Neural progenitor cell (in vitro differentiated cells): ENCODE measurements at places on chromosomes 11 and 22. TPM values are rescaled to one million over a fixed set of nuclear protein-coding genes. Genes with fewer than 3 reads are reported as not detected.
A peak's percentile ranks its signal among the peaks of the same experiment; 100 is the strongest.

- no peak overlapping the region for H3K27ac ChIP-seq
- DNase-seq: no peak
- no peak overlapping the region for H3K4me3 ChIP-seq
- H3K4me1 ChIP-seq: no peaks in the 10 kb centered on the region
Observed at GRCh38 chr11:71426413-71426812, 21.8 kb downstream of the DHCR7 start.

GRCh38 chr22:23700706-23701105 lies 9.9 kb downstream of the RGL4 start:
- DNase-seq: no peak
- H3K27ac ChIP-seq: no peak overlapping the region
- no peak overlapping the region for H3K4me3 ChIP-seq
- H3K36me3 ChIP-seq: no peaks in the 10 kb centered on the region
- H3K27me3 ChIP-seq: no peaks in the 10 kb centered on the region
- no peaks in the 10 kb centered on the region for H3K4me1 ChIP-seq

DNA sequence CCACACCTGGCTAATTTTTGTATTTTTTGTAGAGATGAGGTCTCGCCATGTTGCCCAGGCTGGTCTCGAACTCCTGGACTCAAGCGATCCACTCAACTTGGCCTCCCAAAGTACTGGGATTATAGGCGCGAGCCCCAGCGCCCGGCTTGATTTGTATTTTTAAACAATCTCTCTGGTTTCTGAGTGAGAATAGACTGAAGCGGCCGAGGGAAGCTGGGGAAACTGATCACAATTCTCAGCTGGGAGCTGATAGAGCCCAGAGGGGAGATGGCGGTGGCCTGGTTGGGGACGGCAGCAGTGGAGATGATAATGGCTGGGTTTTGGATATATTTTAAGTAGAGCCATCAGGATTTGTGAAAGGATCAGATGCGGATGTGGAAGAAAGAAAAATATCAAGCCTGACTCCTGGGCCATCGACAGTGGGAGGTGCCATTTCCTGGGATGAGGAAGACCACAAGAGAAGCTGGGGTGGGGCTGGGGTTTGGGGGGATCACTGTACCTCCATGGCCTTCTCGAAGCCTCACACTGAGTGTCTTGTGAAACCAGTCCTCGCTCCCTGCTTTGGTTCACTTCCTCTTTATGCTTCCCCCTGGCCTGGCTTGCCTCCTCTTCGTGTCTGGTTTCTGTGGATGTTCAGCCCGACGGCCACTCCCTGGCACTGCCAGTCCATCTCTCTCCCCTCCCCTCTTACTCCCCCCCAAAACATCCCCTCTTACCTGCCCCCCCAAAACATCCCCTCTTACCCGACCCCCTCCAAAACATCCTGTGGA lies 51.9 kb downstream of the IGLL1 start:
- no peak overlapping the region for H3K4me3 ChIP-seq
- H3K36me3 ChIP-seq: no peaks in the 10 kb centered on the region
- H3K4me1 ChIP-seq: peaks cover 7% of the 10 kb centered on the region
- H3K27me3 ChIP-seq: no peaks in the 10 kb centered on the region
- H3K27ac ChIP-seq: no peak overlapping the region
- DNase-seq: no peak

DNA sequence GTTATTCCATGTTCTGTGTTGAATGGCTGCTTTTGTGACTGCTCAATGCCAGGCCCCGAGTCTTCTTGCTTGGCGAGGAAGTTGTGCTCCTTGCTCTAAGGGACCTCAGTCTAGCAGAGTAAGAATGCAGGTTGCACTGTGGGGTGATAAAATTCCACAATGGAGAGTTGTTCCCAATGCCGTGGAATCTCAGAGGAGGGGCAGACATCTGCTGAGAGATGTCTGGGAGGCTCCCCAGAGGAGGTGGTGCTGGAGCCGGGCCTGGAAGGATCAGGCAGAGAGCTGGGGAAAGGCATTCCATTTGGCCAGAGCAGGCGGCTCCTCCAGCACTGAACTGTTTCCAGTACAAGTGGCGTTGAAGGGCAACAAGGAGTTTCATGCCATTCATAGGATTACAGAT lies 55.2 kb downstream of the ST3GAL4 start:
- H3K27me3 ChIP-seq: no peaks in the 10 kb centered on the region
- DNase-seq: no peak
- H3K4me1 ChIP-seq: no peaks in the 10 kb centered on the region

The UPK3A gene
- 0.50 TPM in 1 of 2 replicates, not detected in the other for total RNA-seq

GRCh38 chr11:8081591-8082250 lies 710 bp downstream of the TUB start:
- H3K27ac ChIP-seq: no peak overlapping the region
- peak overlapping the region; percentile 66 for H3K4me3 ChIP-seq
- DNase-seq: peak; percentile 37

The MB gene
- 0.53 TPM in 1 of 2 replicates, not detected in the other for total RNA-seq

DNA sequence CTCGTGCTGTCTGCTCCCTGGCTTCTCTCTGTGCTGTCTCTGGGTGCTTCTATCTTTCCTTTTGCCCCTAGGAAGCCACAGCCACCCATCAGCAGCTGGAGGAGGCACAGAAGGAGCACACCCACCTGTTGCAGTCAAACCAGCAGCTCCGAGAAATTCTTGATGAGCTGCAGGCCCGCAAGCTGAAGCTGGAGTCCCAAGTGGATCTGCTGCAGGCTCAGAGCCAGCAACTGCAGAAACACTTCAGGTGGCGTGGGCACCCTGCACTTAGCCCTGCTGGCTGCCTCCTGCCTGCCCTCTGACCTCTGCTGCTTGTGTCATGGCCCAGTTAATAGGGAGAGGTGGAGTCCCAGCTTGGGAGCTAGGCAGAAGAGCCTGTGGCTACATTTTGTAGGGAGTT lies 67.8 kb downstream of the CEP164 start:
- H3K27me3 ChIP-seq: no peaks in the 10 kb centered on the region
- H3K4me3 ChIP-seq: no peak overlapping the region
- no peaks in the 10 kb centered on the region for H3K36me3 ChIP-seq
- no peaks in the 10 kb centered on the region for H3K4me1 ChIP-seq
- H3K27ac ChIP-seq: no peak overlapping the region
- no peak for DNase-seq

GRCh38 chr22:48754611-48755058 lies 1073.0 kb downstream of the BRD1 start:
- H3K4me3 ChIP-seq: no peak overlapping the region
- DNase-seq: no peak

The CCDC87 gene
- 0.22 and 1.2 TPM in 2 replicates for total RNA-seq

DNA sequence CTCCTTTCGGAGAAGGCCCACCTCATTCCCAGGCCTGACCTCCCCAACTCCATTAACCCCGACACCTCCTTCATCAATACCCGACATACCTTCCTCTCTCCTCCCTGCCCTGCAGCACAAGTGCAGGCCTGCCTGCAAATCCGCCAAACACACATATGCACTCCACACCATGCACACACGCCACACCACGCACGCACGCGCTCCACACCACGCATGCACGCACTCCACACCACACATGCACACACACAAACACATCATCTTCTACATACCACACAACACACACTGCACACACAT lies 629.6 kb downstream of the TBC1D22A start:
- H3K27ac ChIP-seq: no peak overlapping the region
- no peaks in the 10 kb centered on the region for H3K36me3 ChIP-seq
- DNase-seq: no peak
- no peaks in the 10 kb centered on the region for H3K27me3 ChIP-seq
- H3K4me1 ChIP-seq: no peaks in the 10 kb centered on the region

The PKP3 gene
- total RNA-seq: 6.5 and 8.5 TPM in 2 replicates

DNA sequence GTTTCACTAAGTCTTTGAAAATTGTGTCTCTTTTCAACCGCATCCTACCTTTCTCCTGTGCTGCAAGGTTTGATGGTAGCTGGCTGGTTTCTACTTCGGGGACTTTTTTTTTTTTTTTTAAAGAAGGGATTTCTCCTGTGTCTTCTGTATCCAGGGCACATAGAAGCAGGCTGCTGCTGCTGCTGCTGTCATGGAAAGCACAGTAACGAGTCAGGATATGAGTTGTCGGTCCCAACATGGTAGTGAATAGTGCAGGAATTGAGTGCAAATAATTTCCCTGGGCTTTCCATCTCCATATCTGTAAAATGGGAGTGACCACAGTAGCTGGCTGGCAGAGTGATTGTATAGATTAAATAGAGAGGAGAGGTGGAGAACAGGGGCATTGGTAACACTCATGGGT lies 118.3 kb upstream of the NAV2 start:
- H3K4me3 ChIP-seq: no peak overlapping the region
- no peak for DNase-seq
- peaks cover 5% of the 10 kb centered on the region for H3K4me1 ChIP-seq
- H3K36me3 ChIP-seq: no peaks in the 10 kb centered on the region
- H3K27me3 ChIP-seq: no peaks in the 10 kb centered on the region
- no peak overlapping the region for H3K27ac ChIP-seq

- no peak overlapping the region for H3K27ac ChIP-seq
- H3K36me3 ChIP-seq: no peaks in the 10 kb centered on the region
- no peaks in the 10 kb centered on the region for H3K4me1 ChIP-seq
- DNase-seq: no peak
Observed at GRCh38 chr11:70298243-70298915, 27.9 kb downstream of the PPFIA1 start.

GRCh38 chr22:44088976-44089570 lies 65.0 kb downstream of the PARVB start:
- H3K27ac ChIP-seq: no peak overlapping the region
- H3K4me1 ChIP-seq: no peaks in the 10 kb centered on the region
- no peak overlapping the region for H3K4me3 ChIP-seq
- H3K27me3 ChIP-seq: no peaks in the 10 kb centered on the region
- no peaks in the 10 kb centered on the region for H3K36me3 ChIP-seq
- no peak for DNase-seq

The PVALB gene
- not detected in 2 replicates for total RNA-seq

- peak; percentile 37 for DNase-seq
- peaks cover 5% of the 10 kb centered on the region for H3K4me1 ChIP-seq
- no peaks in the 10 kb centered on the region for H3K36me3 ChIP-seq
- peaks cover 11% of the 10 kb centered on the region for H3K27me3 ChIP-seq
- H3K27ac ChIP-seq: no peak overlapping the region
Observed at GRCh38 chr11:116788975-116789374, 1.2 kb upstream of the ZPR1 start.

The PGR gene
- 0.07 and 0.40 TPM in 2 replicates for total RNA-seq

DNA sequence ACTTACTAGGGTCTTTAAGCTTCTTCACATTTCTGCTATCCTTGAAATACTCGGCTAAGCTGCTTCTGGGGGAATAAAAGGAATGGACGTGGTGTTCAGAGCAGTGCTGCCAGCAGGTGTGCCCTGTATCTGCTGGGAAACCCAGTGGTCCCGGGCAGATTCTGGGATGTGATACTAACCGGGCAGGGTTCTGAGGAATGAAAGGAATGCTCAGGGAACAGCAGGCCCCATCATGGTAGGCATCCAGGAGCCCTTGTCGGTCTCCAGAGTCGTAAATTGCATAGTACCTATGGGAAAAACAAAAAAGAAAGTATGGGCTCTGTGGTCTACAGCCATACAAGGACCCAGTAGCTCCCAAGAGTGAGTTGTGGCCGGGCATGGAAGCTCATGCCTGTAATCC lies 4.5 kb upstream of the TMEM223 start:
- no peaks in the 10 kb centered on the region for H3K27me3 ChIP-seq
- no peak overlapping the region for H3K4me3 ChIP-seq
- H3K4me1 ChIP-seq: no peaks in the 10 kb centered on the region
- H3K36me3 ChIP-seq: peaks cover 6% of the 10 kb centered on the region
- H3K27ac ChIP-seq: no peak overlapping the region
- no peak for DNase-seq

GRCh38 chr11:92480499-92480898 lies 255.9 kb downstream of the FAT3 start:
- no peak overlapping the region for H3K4me3 ChIP-seq
- DNase-seq: no peak
- H3K36me3 ChIP-seq: no peaks in the 10 kb centered on the region
- no peaks in the 10 kb centered on the region for H3K27me3 ChIP-seq
- H3K27ac ChIP-seq: no peak overlapping the region

DNA sequence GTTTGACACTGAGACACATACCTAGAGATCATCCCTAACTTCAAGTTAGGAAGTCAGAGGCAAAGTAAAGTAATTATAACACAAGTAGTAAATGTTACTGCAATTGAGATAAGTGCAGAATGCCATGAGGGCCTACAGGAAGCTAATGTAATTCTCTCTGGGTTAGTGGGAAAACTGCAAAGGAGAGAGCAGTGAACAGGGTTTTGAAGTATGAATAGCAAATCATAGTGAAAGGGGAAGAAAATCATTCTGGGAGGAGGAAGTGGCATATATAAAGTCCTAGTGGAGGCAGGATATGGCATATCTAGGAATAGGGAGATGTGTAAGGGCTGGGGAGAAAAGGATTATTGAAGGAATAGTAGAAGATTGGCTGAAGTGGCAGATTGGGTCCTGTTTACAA lies 27.9 kb downstream of the RNF169 start:
- H3K36me3 ChIP-seq: no peaks in the 10 kb centered on the region
- no peak overlapping the region for H3K4me3 ChIP-seq
- no peaks in the 10 kb centered on the region for H3K27me3 ChIP-seq

DNA sequence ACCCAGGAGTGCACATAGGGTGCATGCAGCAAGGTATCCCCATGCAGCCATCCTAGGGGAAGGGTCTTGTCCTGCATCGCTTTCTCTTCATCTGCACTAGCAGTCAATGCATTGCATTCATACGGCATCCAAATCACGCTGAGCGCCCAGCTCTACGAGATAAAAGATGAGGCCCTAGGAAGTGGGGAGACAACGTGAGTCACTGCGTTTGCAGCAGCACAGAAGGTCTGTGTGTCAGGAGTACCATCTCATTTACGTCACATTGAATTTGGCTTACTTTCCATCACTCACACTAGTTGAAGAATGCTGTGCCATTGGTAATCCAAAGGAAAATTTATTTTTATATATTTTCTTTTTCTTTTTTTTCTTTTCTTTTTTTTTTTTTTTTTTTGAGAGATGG lies 2.5 kb upstream of the ST14 start:
- no peak overlapping the region for H3K27ac ChIP-seq
- peaks cover 14% of the 10 kb centered on the region for H3K4me1 ChIP-seq
- no peaks in the 10 kb centered on the region for H3K36me3 ChIP-seq
- DNase-seq: no peak

The CREBZF gene
- total RNA-seq: 109 and 113 TPM in 2 replicates

The ESAM gene
- total RNA-seq: 0.26 and 0.81 TPM in 2 replicates

- H3K4me1 ChIP-seq: peaks cover 6% of the 10 kb centered on the region
- H3K36me3 ChIP-seq: no peaks in the 10 kb centered on the region
- peak within 1 kb of the TSS; percentile 96 for H3K4me3 ChIP-seq
- H3K27me3 ChIP-seq: peaks cover 27% of the 10 kb centered on the region
- peak; percentile 98 for DNase-seq
- peak within 1 kb of the TSS; percentile 86 for H3K27ac ChIP-seq
Observed at GRCh38 chr22:42856865-42857704, at the start of gene ARFGAP3. ARFGAP3 (minus strand) TSS chr22:42857273; CDS start chr22:42857182, 91 bp downstream.

The GLYAT gene
- total RNA-seq: not detected in 2 replicates

GRCh38 chr11:42544726-42545125 lies 767.1 kb upstream of the API5 start:
- H3K4me1 ChIP-seq: no peaks in the 10 kb centered on the region
- H3K27me3 ChIP-seq: no peaks in the 10 kb centered on the region
- H3K27ac ChIP-seq: no peak overlapping the region
- no peaks in the 10 kb centered on the region for H3K36me3 ChIP-seq

DNA sequence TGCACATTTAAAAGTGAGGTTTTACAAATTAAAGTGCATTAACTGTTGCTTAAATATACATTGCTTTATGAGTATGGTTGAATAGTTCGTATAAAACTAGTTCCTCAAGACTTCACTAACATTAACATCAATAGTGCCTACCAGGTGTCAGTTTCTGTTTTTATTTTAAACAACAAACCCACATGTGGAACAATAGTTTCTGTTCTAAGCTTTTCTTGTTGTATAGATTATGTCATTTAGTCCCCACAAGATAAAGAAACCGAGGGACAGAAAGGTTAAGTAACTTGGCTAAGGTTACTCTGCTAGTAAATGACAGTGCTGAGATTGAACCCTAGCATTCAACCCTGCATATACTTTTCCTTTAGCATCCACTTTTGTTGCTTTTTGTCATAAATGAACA lies 41.4 kb upstream of the ST14 start:
- H3K27ac ChIP-seq: no peak overlapping the region
- H3K4me1 ChIP-seq: no peaks in the 10 kb centered on the region
- H3K4me3 ChIP-seq: no peak overlapping the region
